ENCODE measurements at places on chromosomes 2 and 18.
A peak's percentile ranks its signal among the peaks of the same experiment; 100 is the strongest.

DNA sequence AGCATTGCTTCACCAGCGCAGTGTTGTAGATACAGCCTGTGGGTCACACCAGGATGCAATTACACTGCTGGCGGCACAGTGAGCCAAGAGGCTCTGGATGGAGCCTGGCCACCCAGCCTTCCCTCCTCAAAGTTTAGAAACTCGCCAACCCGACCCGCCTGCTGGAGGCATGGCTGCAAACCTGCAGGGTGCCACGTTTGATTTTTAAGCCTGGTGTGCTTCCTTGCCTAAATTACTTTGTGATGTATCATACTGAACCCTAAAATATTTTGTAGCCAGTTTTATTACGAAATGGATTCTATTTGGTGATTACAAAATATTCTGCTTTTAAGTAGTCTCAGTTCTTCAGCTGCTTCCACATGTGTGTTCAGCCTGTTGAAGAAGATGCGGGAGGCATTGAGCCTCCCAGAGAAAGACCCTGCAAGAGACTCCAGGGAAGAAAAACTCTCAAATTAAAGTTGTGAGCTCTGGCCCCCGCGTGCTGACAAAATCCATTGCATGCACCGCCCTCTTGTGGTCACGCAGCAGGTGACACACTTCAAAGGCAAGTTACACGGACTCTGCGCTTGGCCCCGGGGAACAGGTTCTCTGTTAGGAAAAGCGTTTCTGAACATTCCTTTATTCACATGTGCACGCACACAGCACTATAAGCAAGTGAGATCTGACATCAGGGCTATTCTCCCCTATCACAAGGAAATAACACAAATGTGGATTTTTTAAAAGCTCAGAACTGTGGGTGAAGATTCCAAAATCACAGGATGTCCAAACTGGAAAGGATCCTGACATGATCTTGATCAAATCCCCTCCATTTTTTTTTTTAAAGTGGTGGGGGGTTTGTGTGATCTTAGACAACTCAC lies 63.0 kb upstream of the TWIST2 start:
- DNase-seq: peak; percentile 31

- DNase-seq: no peak
Observed at GRCh38 chr2:232997749-232998665, 15.0 kb downstream of the NGEF start.

- DNase-seq: no peak
Observed at GRCh38 chr2:29902356-29902755, 19.0 kb downstream of the ALK start.

GRCh38 chr2:10522726-10523405 lies 74.7 kb upstream of the ODC1 start:
- DNase-seq: no peak

GRCh38 chr2:17536416-17536815 lies 4.1 kb upstream of the VSNL1 start:
- no peak for DNase-seq

Measured in stimulated activated CD8-positive, alpha-beta memory T cell treated with anti-CD3 and anti-CD28 coated beads, Interleukin-4, amount 100 ng/mL, for 1 hour (primary cell).